Sciatic nerve (tissue), 2 donors: ENCODE measurements at places on chromosomes 13 and 19.

- no peak for DNase-seq
Measured at GRCh38 chr13:50340146-50340545, 324.9 kb downstream of the KCNRG start.

- no peak for DNase-seq
Measured at GRCh38 chr19:14795078-14795721, 16.8 kb upstream of the ADGRE2 start.

GRCh38 chr19:31272583-31273106, 76.6 kb downstream of the TSHZ3 start:
- no peak for DNase-seq

GRCh38 chr19:33956941-33957340, 160.3 kb downstream of the KCTD15 start:
- DNase-seq = no peak

DNA sequence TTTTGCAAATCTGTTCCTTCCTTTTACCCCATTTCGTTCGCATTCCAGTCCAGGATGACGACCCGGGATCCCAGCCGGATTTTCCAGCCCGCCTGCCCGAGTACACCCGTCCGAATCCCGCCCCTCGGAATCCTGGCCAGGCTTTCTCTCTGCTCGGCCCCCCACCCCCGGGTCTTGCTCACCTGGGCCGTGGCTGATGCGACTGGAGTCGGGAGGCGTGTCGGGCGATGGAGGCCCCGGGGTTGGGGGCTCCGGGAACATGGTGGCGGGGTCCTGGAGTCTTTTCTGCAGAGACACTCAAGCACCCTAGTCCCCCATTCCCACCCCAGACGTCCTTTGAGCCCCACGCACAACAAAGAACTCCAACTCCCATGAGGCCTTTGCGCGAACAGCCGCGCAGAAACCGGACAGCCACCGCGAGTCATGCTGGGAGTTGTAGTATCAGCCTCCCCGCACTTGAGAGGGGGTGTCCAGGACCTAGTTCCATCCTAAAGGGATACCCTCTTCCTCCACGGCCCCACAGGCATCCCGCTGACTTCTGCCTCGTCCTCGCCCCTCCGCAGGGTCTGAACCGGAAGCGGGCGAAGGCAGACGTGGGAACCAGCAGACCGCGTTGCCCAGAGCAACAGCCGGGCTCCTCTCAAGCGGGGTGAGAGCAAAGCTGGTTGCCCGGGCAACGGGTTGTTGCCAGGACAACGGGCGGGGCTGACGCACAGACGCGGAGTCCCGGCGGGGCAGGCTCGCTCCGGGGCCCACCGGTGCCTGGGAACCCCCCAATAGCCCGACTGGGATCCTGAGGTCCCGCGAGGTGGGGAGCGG, 1.1 kb downstream of the SYT5 start:
- DNase-seq = peak; percentile 72

- no peak for DNase-seq
Measured at GRCh38 chr19:17676295-17676694, 11.9 kb downstream of the UNC13A start.

- DNase-seq = no peak
Measured at GRCh38 chr19:5985098-5985783, 7.3 kb upstream of the RANBP3 start.

DNA sequence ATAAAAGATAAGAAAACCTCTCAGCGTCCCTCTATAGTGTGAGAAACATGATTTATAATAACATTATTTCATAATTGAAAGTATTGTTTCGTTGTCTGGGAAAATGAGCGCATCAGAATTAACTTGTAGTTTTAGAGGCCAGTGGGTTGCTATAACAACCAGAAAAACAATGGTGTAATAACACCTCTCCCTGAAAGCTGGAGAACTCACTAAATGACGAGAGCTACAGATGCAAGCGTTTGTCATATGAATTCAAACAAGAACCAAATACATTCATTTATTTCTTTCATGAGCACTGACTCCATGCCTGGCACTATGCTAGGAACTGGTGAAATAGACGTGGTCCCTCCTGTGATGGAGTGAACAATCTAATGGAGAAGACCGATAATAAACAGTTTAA, 16.3 kb downstream of the KBTBD7 start:
- DNase-seq = no peak

DNA sequence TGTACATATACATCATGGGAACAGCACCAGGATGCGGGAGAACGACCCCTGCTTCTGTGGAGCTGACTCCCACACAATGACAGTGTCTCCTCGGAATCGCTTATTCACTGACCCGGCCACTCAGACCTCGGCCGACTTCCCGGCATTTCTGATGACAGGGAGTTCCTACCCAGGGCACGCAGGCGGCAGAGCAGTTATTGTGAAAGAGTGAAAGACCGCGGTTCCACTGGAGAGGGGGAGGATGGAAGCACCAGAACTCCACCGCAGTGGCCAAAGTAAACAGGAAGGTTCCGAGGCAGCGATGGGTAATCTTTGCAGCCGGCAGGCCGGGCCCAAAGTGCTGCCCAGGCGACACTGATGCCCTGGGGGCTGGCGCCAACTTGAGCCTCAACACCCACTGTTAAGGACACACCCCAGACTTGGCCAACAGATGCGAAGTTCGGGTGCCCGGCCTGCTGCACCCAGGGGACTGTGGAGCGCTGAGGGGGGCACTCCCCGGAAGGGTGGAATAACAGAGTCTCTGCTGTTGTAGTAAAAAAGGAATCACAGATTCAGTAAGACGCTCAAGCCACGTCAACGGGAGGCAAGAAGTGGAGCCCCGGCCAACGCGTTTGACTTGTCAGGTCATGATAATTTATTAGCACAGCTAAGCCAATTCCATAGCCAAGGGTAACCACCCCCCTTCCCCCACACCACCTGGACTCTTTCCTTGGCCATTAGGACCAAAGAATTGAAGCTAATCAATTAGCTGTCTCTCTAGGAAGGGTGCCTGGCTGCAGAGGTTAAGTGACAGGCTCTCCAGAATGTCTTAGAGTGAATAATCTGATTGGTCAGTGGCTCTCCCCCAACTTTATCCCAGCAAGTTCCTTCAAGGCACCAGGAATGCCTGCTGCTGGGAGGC, 5.8 kb downstream of the MLLT1 start:
- DNase-seq = peak; percentile 88

DNA sequence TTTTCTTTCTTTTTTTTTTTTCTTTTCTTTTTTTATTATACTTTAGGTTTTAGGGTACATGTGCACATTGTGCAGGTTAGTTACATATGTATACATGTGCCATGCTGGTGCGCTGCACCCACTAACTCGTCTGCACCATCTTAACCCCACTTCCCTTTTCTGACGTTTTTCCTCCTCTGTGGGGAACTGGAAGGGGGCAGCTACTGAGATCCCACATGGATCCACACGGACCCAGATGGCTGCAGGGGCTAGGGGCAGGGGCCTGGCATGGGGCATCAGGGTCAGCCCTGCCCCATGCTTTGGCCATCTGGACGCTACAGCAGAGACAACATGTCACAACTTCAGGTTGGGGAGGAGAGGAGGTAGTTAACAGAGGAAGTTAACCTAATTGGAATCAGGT, 54.3 kb downstream of the RUBCNL start:
- no peak for DNase-seq

GRCh38 chr19:10687518-10688288, 13.5 kb upstream of the QTRT1 start:
- DNase-seq = no peak

DNA sequence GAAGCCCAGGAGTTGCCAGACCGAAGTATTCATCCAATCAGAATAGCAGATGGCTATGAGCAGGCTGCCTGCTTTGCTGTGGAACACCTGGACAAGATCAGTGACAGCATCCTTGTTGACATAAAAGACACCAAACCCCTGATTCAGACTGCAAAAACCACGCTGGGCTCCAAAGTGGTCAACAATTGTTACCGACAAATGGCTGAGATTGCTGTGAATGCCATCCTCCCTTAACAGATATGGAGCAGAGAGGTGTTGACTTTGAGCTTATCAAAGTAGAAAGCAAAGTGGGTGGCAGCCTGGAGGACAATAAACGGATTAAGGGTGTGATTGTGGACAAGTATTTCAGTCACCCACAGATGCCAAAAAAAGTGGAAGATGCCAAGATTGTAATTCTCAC, 250.3 kb upstream of the OBI1 start:
- DNase-seq = no peak

DNA sequence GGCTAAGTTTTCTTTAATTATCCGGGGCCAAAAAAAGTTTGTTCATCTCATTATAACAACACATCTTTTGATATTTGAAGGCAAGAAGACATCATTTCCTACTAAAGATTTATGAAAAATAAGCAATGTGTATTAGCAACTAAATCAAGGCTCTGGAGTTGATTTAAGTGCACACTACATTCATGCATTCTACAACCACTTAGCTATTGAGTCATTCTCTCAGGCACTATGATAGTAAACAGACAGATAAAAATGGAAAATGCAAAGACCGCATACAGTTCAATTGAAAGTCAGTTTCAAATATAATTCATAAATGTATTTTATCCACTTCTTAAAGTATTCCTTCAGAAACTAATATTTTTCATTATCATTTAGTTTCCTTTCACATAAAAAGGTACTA, 1395.2 kb downstream of the PCDH9 start:
- no peak for DNase-seq

GRCh38 chr19:40358773-40359172, 10.3 kb downstream of the PLD3 start:
- DNase-seq = no peak

DNA sequence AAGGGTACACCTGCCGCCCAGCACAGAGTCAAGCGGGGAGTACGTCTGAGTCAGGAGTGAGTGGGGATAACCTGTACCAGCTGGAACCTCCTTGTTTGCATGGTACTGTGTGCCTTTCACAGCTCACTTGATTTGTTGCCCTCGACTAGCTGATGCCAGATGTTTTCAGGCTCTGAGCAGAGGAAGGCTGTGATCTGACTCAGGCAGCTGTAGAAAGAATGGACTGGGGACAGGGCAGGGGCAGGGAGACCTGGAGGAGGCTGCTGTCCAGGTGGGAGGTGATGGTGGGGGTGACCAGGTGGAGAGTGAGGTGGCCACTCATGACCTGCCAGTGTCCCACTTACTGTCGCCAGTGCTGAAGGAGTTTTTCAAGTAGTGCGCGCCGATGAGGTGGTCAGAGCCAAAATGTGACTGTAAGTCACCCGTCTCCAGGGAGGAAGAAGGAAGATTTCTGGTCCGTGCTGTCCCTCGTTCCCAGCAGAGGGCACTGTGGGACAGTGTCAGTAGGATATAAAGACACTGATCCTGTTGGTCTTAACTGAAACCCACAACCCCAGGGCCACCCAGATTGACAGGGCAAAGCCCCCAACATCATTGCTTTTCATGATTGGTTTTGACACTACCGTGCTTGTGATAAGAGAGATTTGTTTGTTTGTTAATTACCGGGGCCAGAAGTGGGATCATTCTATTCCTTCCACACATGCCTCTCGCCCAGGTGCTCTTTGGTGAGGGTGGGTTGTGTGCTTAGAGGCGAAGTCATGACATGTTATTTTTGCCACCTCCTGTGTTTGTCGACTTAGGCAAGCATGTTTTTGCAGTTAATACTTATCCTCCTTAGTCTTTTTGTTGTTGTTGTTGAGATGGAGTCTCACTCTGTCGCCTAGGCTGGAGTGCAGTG, 128.4 kb downstream of the DPF1 start:
- DNase-seq = peak; percentile 78
